GM23248 (cell line): ENCODE measurements at places on chromosomes 6 and 20.

DNA sequence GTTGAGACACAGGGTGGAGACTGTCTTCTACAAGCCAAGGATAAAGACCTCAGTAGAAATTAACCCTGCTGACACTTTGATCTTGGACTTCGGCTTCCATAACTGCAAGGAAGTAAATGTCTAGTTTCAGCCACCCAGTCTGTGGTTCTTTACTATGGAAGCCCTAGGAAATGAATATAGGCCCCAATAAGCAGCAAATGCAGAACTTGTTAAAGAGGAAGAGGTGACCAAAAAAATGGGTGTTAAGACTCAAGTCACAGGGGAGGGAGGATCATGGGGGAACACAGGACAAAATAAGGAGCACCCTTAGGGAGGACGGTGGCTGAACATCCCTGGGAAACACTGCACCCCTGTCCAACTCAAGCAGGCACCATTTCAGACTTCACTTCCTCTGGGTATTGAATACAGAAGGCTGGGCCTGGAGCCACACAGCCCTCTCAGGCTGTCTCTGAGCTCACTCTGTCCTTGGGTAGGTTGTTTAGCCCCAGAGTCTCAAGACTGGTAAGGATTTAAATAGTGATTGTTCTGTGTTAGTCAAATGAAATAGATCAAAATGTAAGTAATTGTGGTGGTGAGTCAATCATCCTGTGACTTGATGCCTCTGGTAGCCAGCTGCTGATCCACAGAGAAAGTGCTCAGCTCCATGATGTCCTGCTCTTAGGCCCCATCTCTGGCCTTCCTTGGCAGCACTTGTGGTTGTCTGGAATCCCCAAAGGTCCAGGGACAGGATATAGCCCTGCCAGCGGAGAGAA is 30.5 kb upstream of the SIRPD start:
- H3K27ac ChIP-seq, result no peak overlapping the region
- no peak for DNase-seq
- H3K4me1 ChIP-seq, result no peaks in the 10 kb centered on the region
- no peak overlapping the region for H3K4me3 ChIP-seq
- H3K27me3 ChIP-seq, result no peaks in the 10 kb centered on the region

GRCh38 chr6:73078333-73078862 is 146.9 kb downstream of the KHDC1L start:
- no peak for DNase-seq
- no peak overlapping the region for H3K4me3 ChIP-seq
- no peaks in the 10 kb centered on the region for H3K27me3 ChIP-seq
- no peaks in the 10 kb centered on the region for H3K36me3 ChIP-seq
- H3K27ac ChIP-seq, result no peak overlapping the region
- H3K4me1 ChIP-seq, result peaks cover 38% of the 10 kb centered on the region

DNA sequence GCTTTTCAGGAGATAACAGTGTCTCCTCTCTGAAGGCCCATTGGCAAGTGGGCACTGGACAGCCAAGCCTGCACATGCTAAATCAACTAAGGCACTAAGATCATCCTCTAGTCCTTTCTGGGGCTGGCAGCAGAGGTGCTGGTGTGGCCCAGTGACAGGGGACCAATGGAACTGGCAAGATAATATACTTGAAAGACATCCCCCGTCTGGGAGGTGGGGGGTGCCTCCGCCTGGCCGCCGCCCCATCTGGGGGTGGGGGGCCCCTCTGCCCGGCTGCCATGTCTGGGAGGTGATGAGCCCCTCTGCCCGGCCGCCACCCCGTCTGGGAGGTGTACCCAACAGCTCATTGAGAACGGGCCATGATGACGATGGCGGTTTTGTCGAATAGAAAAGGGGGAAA is 223.3 kb downstream of the UNC5CL start:
- no peaks in the 10 kb centered on the region for H3K27me3 ChIP-seq
- no peaks in the 10 kb centered on the region for H3K4me1 ChIP-seq
- DNase-seq, result no peak
- H3K27ac ChIP-seq, result no peak overlapping the region
- no peaks in the 10 kb centered on the region for H3K36me3 ChIP-seq
- H3K4me3 ChIP-seq, result no peak overlapping the region

GRCh38 chr6:116922853-116923548 is 46.0 kb downstream of the RFX6 start:
- H3K36me3 ChIP-seq, result no peaks in the 10 kb centered on the region
- no peaks in the 10 kb centered on the region; the same call in 1 of the 2 replicates for H3K27me3 ChIP-seq
- H3K4me3 ChIP-seq, result no peak overlapping the region

DNA sequence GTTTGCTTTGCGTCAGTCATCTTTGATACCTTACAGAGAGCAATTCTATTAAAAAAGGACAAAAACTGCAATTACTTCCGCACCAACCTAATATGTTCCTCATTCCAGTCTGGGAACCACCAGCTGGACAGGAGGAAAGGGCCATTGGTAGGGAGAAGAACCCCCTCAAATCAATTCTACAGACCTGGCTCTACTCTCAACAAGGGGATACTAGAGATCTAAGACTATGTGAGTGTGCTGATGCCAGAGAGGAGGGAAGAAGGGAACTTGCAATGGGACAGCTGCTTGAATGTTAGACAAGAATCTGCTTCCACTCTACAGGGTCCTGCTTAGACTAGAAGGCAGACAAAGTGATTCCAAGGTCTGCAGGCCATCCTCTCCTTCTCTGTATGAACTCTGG is 13.3 kb downstream of the MRPS18A start:
- H3K36me3 ChIP-seq, result peaks cover 22% of the 10 kb centered on the region; the same call in 1 of the 2 replicates
- no peak overlapping the region for H3K27ac ChIP-seq
- H3K4me1 ChIP-seq, result peaks cover 8% of the 10 kb centered on the region
- H3K4me3 ChIP-seq, result no peak overlapping the region

GRCh38 chr6:153947808-153948447 is 91.1 kb upstream of the OPRM1 start:
- no peaks in the 10 kb centered on the region for H3K27me3 ChIP-seq
- H3K4me1 ChIP-seq, result peaks cover 14% of the 10 kb centered on the region
- H3K27ac ChIP-seq, result no peak overlapping the region
- DNase-seq, result peak; percentile 45
- H3K36me3 ChIP-seq, result no peaks in the 10 kb centered on the region
